ENCODE measurements at places on chromosomes 11 and 22. TPM values are rescaled to one million over a fixed set of nuclear protein-coding genes. Genes with fewer than 3 reads are reported as not detected.
A peak's percentile ranks its signal among the peaks of the same experiment; 100 is the strongest.

Gene ALX4
- total RNA-seq: not detected

Gene CRYBB3
- not detected for total RNA-seq

Gene FREY1
- total RNA-seq: 1.8 TPM

Gene TSGA10IP
- not detected for total RNA-seq

Gene MS4A6A
- total RNA-seq: not detected

Gene DERL3
- 9.3 TPM for total RNA-seq

Gene CNGA4
- 0.24 TPM for total RNA-seq

Gene ISX
- total RNA-seq: not detected

Gene INSC
- total RNA-seq: 0.48 TPM

Gene C11orf97
- total RNA-seq: not detected

Gene EIF4G2
- total RNA-seq: 622 TPM

Gene CDC42EP1
- 2.3 TPM for total RNA-seq

Gene GGTLC2
- total RNA-seq: not detected

Gene PATE2
- total RNA-seq: not detected

Gene TMEM191C
- total RNA-seq: 5.2 TPM

- no peak for ATAC-seq
Measured at GRCh38 chr11:124880290-124880611, 15.0 kb downstream of the ROBO3 start.

DNA sequence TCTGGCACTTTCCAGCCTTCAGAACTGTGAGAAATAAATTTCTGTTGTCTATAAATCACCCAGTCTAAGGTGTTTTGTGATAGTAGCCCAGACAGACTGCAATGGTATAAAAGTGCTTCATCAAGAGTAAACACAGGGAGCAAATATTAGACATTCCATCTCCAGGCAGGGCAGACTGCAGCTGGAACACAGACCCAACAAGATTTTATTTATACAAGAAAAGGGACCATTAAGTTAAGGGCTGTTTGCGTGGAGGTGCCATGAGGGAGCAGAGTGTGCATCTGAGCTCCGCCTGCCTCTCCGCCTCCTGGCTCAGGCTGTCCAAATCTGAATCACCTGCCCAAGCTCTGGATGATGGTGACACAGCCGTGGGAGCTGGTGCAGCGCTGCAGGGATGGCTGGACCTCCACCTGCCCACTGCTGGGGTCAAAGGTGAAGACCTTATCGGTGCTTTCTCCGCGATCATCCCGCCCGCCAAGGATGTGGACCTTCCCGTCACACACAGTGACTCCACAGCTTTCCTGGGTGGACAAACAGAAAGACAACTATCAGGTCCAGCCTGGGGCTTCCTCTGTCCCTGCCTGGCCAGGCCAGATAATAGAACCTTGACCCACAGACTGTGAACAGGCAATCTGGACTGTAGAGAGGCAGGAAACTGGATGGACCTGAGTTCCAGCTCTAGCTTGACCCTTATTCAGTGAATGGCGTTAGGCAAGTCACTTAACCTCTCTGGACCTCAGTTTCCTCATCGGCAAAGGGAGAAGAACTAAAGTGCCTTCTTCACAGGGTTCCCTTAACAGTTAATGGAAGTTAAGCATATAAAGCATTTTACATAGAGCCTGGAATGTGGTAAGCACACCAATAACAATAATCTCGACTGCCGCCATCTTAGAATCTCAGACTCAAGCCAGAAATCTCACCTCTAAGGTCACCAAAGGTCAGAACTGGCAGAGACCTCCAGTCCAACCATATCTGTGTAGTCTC is 10.5 kb downstream of the KLHL35 start:
- ATAC-seq: no peak

DNA sequence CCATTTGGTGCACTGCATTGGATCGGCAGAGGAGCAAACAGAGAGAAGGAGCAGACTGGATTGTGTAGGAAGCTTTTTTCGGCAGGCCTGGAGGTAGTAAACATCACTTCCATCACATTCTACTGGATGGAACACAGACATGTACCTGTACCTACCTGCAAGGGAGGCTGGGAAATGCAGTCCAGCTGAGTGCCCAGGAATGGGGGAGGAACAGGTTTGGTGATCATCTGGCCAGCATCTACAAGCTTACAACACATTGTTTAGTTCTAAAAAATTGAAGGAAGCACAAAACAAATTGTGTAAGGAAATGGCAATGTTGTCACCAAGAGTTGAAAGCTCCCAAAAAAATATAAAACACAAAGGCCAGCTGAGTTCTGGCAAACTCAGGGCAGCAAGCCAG is 19.1 kb downstream of the SMIM38 start:
- ATAC-seq: no peak

DNA sequence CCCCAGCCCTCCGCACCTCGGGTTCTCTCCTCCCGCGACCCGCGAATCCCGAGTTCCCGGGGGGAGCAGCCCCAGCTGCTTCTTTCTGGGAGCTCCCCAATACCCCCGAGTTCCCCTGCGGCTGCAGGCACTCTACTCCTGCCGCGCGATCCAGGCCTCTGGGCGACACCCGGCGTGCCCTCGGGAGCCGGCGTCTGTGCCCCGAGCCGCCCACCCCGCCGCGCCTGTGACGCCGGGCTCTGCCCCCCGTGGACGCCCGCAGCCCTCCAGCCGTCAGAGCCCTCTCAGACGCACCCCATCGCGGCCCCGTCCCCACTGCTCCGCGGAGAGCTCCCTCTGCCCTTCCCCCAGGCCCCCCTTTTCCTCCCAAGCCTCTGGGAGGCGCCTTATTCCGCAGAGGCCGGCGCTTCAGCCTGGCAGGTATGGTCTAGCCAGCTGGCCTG is 422 bp downstream of the GLB1L2 start:
- peak; percentile 44 for ATAC-seq

GRCh38 chr11:87198266-87198881 is 160.6 kb downstream of the TMEM135 start:
- ATAC-seq: no peak

DNA sequence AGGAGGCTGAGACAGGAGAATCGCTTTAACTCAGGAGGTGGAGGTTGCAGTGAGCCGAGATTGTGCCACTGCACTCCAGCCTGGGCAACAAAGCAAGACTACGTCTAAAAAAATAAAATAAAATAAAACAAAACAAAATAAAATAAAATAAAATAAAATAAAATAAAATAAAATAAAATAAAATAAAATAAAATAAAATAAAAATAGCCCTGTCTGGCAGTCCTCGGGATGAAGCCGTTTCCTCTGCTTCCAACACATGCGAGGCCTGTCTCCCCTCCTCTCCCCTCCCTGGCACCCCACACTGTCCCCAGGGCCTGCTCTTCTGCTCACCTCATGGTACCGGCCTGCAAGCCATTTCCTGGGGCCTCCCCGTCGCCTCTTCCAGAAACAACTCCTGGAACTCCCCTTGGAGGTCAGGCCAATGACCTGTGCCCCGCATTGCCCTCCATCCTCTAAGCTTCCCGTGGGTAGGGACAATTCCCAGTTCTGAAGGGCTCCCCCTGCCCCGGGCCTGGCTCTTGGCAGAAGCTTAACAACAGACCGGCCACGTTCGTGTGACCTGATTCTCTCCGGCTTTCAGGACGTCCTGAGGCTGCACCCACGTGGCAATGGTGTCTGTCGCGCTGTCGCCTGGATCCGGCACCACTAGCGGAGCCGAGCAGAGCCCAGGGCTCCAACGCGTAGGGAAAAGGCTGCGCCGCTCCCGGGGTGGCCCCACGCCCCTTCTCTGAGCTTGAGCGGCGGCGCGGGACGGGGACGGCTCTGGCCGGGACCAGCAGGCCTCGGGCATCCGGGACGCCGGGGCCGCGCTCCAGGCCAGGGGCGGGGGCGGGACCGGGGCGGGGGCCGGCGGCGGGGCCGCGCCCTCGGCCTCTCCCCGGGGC is 456 bp upstream of the PARVB start:
- ATAC-seq: peak; percentile 60

DNA sequence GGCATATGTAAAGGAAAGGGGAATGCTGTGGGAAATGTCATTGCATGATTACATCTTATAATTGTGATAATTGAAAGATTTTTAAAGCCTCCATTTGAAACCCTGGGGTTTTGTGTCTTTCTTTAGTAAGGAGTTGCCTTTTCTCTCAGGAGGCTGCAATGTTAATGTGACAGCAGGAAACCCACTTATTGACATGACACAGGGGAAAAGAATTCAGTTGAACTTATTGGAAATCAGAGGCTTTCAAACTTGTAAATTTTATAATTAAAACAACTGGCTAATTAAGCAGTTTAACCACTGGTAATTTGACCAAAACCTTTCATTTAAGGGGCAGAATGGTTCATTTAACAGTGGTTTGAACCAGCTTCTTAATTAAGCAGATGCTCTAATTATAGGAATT is 31.2 kb downstream of the MRPL48 start:
- ATAC-seq: no peak

- no peak for ATAC-seq
Measured at GRCh38 chr11:119602745-119603373, 126.1 kb downstream of the NECTIN1 start.

- ATAC-seq: no peak
Measured at GRCh38 chr11:87493516-87493915, 455.8 kb downstream of the TMEM135 start.

GRCh38 chr11:396948-397548 is 3.0 kb downstream of the PKP3 start:
- ATAC-seq: peak; percentile 64

GRCh38 chr11:12377106-12377823 is at the start of gene PARVA:
PARVA (plus strand) TSS chr11:12377571; CDS start chr11:12377648, 77 bp downstream.
- ATAC-seq: peak; percentile 9

- ATAC-seq: no peak
Measured at GRCh38 chr22:27601195-27601594, 200.4 kb downstream of the MN1 start.

GRCh38 chr11:130472434-130472961 is 24.1 kb downstream of the ADAMTS15 start:
- no peak for ATAC-seq

- ATAC-seq: no peak
Measured at GRCh38 chr11:83349296-83349695, 63.1 kb upstream of the CCDC90B start.

DNA sequence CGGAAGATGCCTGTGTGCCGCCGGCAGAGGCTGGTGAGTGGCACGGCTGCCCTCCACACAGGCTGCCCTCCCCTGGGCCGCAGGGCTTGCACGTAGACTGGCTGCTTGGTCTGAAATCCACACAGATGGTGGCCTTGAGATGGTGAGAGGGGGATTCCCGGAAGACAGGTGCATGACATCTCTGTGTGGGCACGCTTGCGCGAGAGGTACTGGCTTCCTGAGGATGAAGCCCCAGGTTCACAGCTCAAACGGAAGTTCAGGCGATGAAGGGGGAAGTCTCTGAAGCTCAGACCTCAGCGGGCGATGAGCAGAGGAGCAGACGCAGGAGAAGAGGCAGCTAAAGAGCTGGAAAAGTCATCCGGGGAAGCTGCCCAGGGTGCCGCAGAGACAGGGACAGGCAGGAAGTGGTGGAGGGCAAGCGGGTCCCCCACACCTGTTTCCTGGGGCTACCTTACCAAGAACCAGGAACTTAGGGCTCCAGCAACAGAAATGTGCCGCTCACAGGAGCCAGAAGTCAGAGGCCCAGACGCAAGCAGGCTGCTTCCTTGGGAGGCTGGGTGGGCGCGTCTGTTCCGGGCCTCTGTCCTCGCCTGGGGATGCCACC is 7.2 kb downstream of the CRELD2 start:
- peak; percentile 78 for ATAC-seq

GRCh38 chr22:36201630-36202319 is at the start of gene APOL4:
APOL4 (minus strand) TSS chr22:36201809; CDS start chr22:36201734, 75 bp downstream.
- ATAC-seq: no peak

- no peak for ATAC-seq
Measured at GRCh38 chr11:59145534-59145933, 2.9 kb downstream of the FAM111A start.

DNA sequence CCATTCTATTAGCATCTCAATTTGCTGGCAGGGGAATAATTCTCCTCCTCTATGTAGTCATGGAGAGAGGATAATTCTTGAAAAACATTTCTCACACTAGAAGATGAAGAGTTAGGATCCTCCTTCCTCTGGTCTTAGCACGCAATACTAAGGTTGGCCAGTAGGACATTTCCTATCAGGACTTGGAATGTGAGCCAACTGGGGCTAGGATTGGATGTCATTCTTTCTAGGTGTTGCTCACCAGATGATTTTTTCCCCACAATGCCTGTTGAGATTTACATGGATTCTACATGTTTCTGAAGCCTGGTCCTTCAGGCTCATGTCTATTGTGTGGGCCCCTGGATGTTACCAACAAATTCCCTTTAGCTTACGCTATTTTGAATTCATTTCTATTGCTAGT is 28.0 kb downstream of the SLN start:
- ATAC-seq: no peak

- no peak for ATAC-seq
Measured at GRCh38 chr22:40182231-40182835, 4.6 kb downstream of the TNRC6B start.

- ATAC-seq: peak; percentile 9
Measured at GRCh38 chr11:68010090-68011041, at the start of gene ALDH3B1. ALDH3B1 (plus strand) TSS chr11:68010327; CDS start chr11:68015298, 4,971 bp downstream.

GRCh38 chr11:88464528-88464927 is 127.0 kb upstream of the CTSC start:
- ATAC-seq: no peak

DNA sequence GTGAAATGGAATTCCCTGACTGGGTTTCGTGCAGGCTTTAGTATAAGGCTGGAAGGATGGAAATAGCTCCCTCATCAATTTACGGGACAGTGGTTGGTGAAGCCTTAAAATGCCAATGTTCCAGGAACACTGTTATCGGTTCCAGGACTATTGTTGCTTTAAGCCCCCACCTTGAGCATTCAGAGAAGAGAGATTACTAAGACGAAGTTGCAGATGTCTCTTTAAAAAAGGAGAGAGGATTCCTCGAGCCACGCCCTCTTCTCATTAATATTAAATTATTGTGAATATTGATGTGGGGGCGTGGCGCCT is 195 bp upstream of the CREB3L1 start:
- no peak for ATAC-seq

DNA sequence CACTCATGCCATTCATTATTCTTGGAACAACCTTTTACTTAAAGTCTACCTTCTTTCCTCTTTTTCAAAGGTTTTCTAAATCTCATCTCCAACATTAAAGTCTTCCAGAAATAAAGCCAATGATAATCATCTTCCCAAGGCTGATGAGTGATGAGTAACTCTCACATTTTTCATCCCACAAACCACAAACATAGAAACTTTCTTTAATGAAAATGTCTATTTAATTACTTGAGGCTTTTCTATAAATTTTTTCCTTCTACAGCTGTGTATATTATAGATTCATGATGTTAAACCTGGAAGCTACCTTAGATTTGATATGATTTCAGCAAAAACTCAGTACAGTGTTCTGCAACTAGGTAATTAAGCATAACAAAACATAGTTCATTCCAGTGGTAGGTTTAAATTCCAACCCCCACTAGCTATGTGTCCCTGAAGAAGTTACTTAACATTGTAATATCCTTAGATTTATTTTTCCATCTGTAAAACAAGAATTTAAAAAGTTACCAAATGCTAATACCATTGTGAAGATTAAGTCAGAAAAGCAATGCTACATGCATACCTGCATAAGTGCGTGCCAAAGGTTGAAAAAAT is 845.4 kb downstream of the KCNA4 start:
- ATAC-seq: no peak

DNA sequence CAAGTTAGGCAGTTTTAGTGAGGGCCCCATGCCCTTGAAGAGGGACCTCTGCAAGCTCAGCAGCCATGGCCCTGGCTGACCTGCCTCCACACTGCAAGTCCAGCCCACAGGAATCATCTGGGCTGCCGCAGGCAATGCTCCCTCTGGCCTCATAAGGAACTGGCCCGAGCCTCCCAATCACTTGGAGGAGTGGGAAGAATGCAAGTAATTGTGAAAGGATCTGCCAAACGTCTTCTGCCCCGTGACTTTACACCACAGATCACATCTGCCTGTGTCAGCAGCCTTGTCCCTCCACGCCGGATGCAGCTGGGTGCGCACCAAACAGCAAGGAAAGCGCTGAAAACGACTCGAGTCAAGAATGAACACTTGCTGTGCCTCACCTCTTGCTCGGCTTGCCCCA is 23.8 kb downstream of the OPCML start:
- ATAC-seq: no peak

- no peak for ATAC-seq
Measured at GRCh38 chr11:130721736-130722135, 194.5 kb downstream of the SNX19 start.

All from activated T-helper 17 cell treated with anti-CD3 and anti-CD28 coated beads, Interleukin-2, amount 50 U/mL, for 72 hours (primary cell).